ENCODE measurements at places on chromosomes 11 and 22. TPM values are rescaled to one million over a fixed set of nuclear protein-coding genes. Genes with fewer than 3 reads are reported as not detected.

Gene RNF121
- total RNA-seq, result 53.9 TPM

Gene PGR
- 0.49 TPM for total RNA-seq

Gene MRGPRX1
- not detected for total RNA-seq

Gene EHBP1L1
- 51.2 TPM for total RNA-seq

Gene NAV2
- total RNA-seq, result 23.4 TPM

Gene FREY1
- 0.82 TPM for total RNA-seq

Gene TMEM191B
- total RNA-seq, result not detected

Gene MYOD1
- total RNA-seq, result 2.4 TPM

Gene PLAAT2
- total RNA-seq, result 4.8 TPM

Gene KRTAP5-7
- not detected for total RNA-seq

Gene GGT5
- total RNA-seq, result 13.2 TPM

Gene GLYAT
- total RNA-seq, result not detected

Gene TIMM8B
- 48.8 TPM for total RNA-seq

Gene LRRC4C
- total RNA-seq, result 45.4 TPM

Gene DBX1
- total RNA-seq, result not detected

Gene C2CD2L
- total RNA-seq, result 9.8 TPM

Gene VWCE
- total RNA-seq, result 2.5 TPM

Gene SYNGR1
- 82.6 TPM for total RNA-seq

Gene ALG9
- 67.5 TPM for total RNA-seq

Gene VSIG10L2
- total RNA-seq, result not detected

Gene SYCE3
- total RNA-seq, result not detected

Gene KRTAP5-10
- not detected for total RNA-seq

Gene RBM14
- total RNA-seq, result 100 TPM

Gene TCIRG1
- 36.2 TPM for total RNA-seq

Gene PLET1
- total RNA-seq, result not detected

Gene TMEM9B
- total RNA-seq, result 46.2 TPM

Gene SCUBE1
- 17.4 TPM for total RNA-seq

Gene SCGB2A2
- total RNA-seq, result not detected

Gene INSC
- total RNA-seq, result 3.2 TPM

Gene OR51E2
- total RNA-seq, result 2.1 TPM

Gene TBX1
- total RNA-seq, result 2.2 TPM

Gene ZNF74
- 37.7 TPM for total RNA-seq

Gene XNDC1N
- total RNA-seq, result 9.2 TPM

Gene SAA4
- not detected for total RNA-seq

Gene CNGA4
- 0.27 TPM for total RNA-seq

Gene DDX6
- 293 TPM for total RNA-seq

Gene CRYBB3
- 325 TPM for total RNA-seq

Gene HSD17B12
- total RNA-seq, result 96.5 TPM
